Hepatocyte (in vitro differentiated cells): ENCODE measurements at places on chromosomes 7 and 10.

- no peak overlapping the region for H3K27ac ChIP-seq
- no peaks in the 10 kb centered on the region for H3K4me1 ChIP-seq
- H3K4me3 ChIP-seq: no peak overlapping the region
- no peaks in the 10 kb centered on the region for H3K36me3 ChIP-seq
- no peaks in the 10 kb centered on the region for H3K27me3 ChIP-seq
- DNase-seq: no peak
Observed at GRCh38 chr10:132584081-132584480, 46.5 kb downstream of the INPP5A start.

DNA sequence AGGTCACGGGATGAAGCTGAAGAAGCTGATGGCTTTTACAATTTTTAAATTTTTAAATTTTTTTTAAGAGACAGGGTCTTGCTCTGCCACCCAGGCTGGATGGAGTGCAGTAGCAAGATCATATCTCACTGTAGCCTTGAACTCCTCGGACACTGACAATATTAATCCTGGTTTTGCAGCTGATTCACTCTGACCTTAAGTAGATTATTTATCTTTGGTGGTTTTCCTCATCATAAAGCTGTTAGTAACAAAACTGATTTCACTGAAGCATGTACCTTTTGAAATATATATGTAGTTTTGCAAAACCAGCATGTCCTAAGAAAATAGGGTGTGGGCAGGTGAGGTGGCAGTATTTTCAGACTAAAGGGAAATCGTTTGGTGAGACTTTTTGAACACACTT, 56.0 kb downstream of the DYNC2I1 start:
- DNase-seq: no peak
- H3K36me3 ChIP-seq: no peaks in the 10 kb centered on the region
- H3K4me3 ChIP-seq: no peak overlapping the region
- H3K27me3 ChIP-seq: no peaks in the 10 kb centered on the region
- H3K4me1 ChIP-seq: no peaks in the 10 kb centered on the region

DNA sequence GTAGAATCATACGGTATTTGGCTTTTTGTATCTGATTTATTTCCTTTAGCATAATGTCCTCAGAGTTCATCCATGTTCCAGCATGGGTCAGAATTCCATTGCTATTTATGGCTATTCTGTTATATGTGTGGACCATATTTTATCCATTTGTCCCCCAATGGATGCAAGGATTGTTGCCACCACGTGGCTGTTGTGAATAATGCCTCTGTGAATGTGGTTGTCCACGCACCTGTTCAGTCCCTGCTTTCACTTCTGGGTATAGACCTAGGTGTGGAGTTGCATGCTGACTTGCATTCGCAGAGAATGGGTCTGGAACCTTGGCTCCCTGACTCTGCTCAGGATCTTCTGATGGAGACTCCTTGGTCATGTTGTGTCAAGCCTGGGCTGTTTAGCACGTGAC, 199.9 kb downstream of the CAMK1D start:
- H3K4me3 ChIP-seq: no peak overlapping the region
- no peaks in the 10 kb centered on the region for H3K36me3 ChIP-seq
- H3K27me3 ChIP-seq: no peaks in the 10 kb centered on the region
- no peak for DNase-seq

DNA sequence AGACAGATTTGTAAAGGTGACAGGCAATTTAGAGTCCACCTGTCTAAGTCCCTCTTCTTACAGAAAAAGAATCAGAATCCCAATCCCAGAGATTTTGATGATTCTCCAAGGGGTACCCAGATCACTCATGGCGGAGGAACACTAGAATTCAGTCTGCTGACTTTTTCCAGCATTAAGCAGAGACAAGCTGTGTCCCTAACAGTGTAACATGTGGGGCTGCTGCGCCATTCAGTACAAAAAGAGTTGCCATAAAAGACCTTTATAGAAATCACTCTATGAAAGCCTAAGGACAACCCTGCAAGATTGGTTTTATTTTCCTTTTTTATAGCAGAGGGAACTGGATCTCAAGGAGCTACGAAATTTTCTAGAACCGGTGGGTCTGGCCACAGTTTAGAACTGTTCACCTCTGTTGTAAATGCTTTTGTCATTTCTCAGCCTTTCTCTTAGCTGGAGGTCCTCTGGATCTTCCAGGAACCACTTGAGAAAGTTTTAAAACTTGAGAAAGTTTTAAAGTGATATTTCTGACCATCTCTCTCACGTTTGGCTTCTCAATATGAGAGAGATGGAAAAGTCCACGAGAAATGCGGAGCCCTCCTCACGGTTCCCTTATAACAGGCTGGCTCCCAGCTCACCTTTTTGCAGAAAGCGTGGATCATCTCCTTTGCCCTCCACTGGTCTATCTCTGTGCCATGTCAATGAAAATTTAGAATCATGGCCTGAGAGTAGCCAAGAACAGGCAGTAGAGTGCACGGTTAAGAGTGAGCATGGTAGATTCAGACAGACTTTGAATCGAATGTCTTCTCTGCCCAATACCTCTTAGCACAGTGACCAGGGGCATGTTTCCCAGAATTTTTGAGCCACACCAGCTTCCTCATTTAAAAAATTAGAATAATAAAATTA, 826 bp downstream of the GIMAP7 start:
- no peak overlapping the region for H3K27ac ChIP-seq
- H3K4me1 ChIP-seq: peaks cover 3% of the 10 kb centered on the region
- no peaks in the 10 kb centered on the region for H3K36me3 ChIP-seq
- DNase-seq: no peak

- no peak overlapping the region for H3K27ac ChIP-seq
- no peak overlapping the region for H3K4me3 ChIP-seq
- no peaks in the 10 kb centered on the region for H3K27me3 ChIP-seq
- DNase-seq: no peak
Observed at GRCh38 chr7:156017916-156018700, 205.8 kb upstream of the SHH start.

GRCh38 chr7:67100956-67101361, 104.3 kb downstream of the TYW1 start:
- no peaks in the 10 kb centered on the region for H3K27me3 ChIP-seq
- no peak overlapping the region for H3K4me3 ChIP-seq
- H3K27ac ChIP-seq: peak overlapping the region; percentile 51
- peaks cover 7% of the 10 kb centered on the region for H3K4me1 ChIP-seq
- H3K36me3 ChIP-seq: no peaks in the 10 kb centered on the region

GRCh38 chr10:44172883-44173607, 211.9 kb downstream of the CXCL12 start:
- DNase-seq: no peak
- H3K36me3 ChIP-seq: no peaks in the 10 kb centered on the region
- peaks cover 21% of the 10 kb centered on the region for H3K4me1 ChIP-seq
- no peaks in the 10 kb centered on the region for H3K27me3 ChIP-seq
